ENCODE measurements at places on chromosomes 2 and 18.

DNA sequence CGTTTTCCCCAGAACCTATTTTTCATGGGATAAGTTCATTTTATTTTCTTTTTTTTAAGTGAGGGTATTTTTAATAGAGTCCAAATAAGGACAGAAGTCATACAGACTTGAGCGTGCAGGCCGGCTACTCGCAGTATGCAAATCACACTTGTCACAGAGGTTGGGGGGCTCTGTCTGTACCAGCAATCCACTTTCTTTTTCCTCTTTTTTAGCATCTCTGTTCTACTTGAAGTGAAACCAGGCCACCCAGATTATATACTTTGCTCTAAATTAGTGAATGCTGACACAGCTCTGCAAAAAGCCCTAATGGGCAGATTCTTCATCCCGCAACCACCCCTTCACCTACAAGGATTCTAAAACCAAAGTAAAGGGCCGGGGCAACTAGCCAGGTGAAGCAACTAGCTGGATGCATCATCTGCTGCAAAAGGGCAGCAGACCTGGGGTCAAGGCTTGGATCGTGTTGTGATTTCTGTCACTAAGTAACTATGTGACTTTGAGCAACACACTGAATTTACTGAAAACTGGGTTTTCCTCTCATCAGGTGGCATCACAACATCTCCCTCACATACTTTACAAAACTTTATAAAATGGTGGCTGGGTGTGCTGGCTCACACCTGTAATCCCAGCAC is 18.4 kb downstream of the KDSR start:
- no peak for DNase-seq

DNA sequence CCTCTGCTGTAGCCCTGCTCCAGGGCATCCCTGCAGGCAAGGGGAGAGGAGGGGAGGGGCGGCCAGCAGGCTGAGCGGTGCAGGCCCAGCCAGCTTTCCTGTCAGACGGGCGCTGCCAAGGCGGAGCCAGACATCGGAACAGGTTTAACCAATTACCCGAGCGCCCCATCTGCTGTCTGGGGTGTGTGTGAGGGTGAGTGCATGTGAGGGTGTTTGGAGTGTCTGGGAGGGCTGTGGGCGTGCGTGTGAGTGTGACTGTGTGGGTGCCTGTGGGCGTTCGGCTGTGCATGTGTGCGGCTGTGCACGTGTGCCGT is 20.0 kb downstream of the EMX1 start:
- DNase-seq, result no peak

GRCh38 chr2:109020217-109020637 is 31.2 kb upstream of the EDAR start:
- no peak for DNase-seq

DNA sequence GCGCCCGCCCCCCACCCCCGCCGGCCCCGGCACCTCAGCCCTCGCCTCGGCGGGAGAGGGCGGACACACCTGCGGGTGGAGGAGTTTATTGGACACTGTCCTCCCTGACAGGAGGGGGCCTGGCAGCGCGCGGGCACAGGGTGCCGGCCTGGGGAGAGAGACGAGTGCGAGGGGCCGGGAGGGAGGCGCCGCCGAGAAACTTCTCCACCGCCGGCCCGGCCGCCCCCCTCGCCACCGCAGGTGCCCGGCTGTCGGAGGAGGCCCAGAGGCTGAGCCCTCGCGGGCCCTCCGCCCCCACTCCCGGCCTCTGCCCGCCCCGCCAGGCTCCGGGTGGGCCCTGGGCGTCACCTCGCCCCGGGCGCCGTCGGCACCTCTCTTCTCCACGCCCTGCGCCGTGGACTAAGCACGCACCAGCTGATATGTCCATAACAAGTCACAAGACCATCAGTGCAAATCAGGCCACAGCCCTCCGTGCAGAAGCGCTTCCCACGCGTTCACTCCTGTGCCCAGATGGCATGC is 311.3 kb downstream of the CELF4 start:
- DNase-seq, result no peak

DNA sequence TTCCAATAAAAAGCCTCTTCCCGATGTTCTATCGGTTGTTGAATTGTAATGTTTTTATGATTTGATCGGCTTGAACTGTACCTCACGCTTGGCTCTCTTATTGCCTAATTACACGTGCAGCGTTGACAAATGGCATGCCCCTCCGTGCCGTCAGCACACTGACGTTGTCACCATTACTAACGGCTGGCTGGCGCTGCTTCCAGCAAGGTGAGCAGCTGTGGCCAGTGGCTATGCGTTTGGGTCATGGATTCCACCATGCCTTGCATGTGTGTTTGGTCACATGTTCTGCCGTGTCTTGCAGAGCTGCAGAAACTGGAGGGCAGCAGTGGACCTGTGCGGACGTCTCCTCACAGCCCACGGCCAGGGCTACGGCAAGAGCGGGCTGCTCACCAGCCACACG is 42.1 kb downstream of the TRAPPC12 start:
- no peak for DNase-seq

DNA sequence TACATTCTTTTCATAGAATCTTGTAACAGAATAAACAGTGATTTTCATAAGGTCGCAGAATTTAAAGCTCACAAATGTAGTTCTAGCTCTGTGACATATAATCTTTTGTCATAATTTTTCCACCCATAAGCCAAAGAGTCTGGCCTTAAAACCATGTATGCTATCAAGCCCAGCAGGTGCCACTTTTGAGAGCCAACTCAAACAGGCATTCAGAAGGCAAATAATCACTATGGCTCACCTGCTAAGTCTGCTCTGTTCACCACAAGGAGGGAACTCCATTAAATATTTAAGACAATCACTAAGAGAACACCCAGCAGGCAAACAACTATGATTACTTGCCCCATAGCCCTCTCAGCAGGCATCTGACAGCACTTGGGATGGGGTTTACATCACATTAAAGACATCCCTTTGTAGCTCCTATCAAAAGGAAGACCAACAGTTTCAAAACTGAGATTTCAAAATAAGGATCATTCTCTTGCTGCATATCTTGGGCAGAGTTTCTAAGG is 241.6 kb downstream of the PDE11A start:
- no peak for DNase-seq

DNA sequence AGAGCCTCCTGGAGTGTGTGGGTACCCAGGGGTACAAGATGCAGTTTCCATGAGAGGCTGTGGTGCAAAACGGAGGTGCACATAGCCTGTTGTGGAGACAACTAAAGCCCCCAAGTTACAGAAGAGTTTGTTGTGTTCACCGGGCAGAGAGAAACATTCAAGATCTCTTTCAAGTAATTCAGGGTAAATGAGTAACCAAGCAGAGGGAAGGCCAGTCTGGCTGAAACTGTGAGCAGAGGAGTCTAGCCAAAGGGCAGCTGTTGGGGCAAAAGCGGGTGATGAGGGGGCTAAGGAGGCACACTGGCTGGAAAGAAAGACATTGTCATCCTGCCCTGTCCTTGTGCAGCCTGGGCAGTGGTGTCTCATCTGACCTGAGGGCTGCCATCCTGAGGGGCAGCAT is 52.0 kb downstream of the CXCR4 start:
- no peak for DNase-seq

DNA sequence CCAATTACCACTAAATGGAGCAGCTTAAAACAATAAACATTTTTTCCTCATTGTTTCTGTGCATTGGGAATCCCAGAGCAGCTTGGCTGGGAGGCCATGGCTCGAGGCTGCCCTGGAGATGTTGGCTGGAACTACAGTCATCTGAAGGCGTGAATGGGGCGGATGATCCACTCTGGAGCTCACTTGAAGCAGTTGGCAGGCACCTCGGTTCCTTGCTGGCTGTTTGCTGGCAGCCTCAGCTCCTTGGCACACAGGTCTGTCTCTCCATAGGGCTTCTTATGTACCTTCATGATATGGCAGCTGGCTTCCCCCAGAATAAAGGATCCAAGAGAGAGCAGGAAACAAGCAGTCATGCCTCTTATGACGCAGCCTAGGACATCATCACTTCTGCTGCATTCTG is 227.0 kb upstream of the COPS8 start:
- no peak for DNase-seq

DNA sequence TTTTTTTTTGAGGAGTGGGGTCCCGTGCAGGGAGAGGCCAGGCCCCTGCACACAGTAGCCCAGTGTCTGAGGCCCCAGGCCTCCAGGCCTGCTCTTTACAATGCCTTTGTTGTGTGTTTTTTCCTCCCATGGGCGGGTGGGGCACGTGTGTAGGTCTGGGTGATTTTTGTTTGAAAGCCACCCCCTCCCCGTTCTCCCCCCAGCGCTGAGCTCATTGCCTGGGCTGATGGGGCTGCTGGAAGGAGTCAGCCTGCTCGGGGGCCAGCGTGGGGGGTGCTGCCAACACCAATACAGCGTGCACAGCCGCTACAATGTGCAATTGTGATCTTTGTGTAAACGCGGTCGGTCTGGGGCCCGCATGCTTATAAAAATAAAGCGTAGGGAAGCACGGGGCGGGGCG is 142.7 kb downstream of the DYSF start:
- no peak for DNase-seq

DNA sequence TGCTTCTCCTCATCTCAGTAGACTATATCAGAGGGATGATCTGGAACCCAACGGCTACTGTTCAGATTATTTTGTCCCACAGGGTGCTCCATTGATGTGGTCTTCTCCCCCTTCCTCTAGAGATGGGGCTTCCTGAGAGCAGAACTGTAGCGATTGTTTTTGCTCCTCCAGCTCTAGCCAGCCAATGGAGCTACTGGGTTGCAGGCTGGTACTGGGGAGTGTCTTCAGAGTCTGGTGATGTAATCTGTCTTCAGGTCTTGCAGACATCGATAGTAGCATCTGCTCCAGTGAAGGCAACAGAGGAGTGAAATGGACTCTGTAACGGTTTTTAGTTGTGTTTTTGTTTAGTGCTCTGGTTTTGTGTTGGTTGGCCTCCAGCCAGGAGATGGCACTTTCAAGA is 621.9 kb downstream of the RNF144A start:
- DNase-seq, result no peak

- no peak for DNase-seq
Measured at GRCh38 chr2:240311821-240312220, 123.6 kb upstream of the GPC1 start.

All from esophagus squamous epithelium (tissue), 5 donors.